ENCODE measurements at places on chromosomes 2 and 18. TPM values are rescaled to one million over a fixed set of nuclear protein-coding genes. Genes with fewer than 3 reads are reported as not detected.
A peak's percentile ranks its signal among the peaks of the same experiment; 100 is the strongest.

DNA sequence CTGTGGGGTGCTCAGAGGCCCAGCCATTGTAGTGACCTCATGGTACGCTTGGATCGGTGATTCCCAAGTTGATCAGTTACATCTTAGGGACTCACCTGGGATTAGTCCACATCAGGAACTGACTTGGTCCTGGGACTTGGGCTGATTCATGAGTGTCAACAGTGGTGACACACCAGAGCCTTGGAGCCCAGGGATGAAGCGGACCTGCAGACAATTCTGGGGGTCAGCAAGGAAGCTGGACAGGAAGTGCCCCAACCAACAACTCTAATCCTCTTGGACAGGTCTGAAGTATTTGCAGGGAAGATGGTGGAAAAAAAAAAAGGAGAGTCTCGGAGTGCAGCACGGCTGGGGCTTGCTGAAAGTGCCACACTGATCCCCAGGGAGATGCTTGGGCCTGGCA is 288.6 kb downstream of the PHLPP1 start:
- no peak overlapping the region for H3K4me3 ChIP-seq
- H3K36me3 ChIP-seq = no peaks in the 10 kb centered on the region
- H3K27ac ChIP-seq = no peak overlapping the region
- no peaks in the 10 kb centered on the region for H3K27me3 ChIP-seq
- no peaks in the 10 kb centered on the region for H3K4me1 ChIP-seq
- no peak for DNase-seq

DNA sequence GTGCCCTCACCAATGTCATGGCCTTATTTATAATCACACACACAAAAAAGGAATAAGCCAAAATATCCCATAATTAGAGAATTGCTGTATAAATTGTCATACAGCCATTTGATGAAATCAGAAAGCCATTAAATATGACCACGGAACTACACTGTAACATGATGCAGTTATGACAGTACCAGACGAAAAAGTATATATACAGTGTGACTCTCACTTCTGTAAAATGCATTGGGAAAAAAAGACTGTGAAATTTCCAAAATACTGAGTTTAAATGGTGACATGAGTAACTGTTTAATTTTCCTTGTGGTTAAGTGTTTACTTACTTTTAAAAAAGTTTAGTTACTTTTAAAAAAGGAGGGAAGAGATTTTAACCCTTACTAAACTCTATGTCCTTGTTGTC is 25.4 kb downstream of the UXS1 start:
- H3K4me1 ChIP-seq = peaks cover 67% of the 10 kb centered on the region
- H3K36me3 ChIP-seq = peaks cover 23% of the 10 kb centered on the region
- DNase-seq = no peak
- peak overlapping the region; percentile 49 for H3K27ac ChIP-seq
- H3K4me3 ChIP-seq = no peak overlapping the region

GRCh38 chr2:174574657-174575056 is 22.9 kb downstream of the WIPF1 start:
- peak overlapping the region; percentile 77 for H3K27ac ChIP-seq
- no peaks in the 10 kb centered on the region for H3K27me3 ChIP-seq
- H3K36me3 ChIP-seq = peaks cover 81% of the 10 kb centered on the region
- peaks cover 71% of the 10 kb centered on the region for H3K4me1 ChIP-seq

DNA sequence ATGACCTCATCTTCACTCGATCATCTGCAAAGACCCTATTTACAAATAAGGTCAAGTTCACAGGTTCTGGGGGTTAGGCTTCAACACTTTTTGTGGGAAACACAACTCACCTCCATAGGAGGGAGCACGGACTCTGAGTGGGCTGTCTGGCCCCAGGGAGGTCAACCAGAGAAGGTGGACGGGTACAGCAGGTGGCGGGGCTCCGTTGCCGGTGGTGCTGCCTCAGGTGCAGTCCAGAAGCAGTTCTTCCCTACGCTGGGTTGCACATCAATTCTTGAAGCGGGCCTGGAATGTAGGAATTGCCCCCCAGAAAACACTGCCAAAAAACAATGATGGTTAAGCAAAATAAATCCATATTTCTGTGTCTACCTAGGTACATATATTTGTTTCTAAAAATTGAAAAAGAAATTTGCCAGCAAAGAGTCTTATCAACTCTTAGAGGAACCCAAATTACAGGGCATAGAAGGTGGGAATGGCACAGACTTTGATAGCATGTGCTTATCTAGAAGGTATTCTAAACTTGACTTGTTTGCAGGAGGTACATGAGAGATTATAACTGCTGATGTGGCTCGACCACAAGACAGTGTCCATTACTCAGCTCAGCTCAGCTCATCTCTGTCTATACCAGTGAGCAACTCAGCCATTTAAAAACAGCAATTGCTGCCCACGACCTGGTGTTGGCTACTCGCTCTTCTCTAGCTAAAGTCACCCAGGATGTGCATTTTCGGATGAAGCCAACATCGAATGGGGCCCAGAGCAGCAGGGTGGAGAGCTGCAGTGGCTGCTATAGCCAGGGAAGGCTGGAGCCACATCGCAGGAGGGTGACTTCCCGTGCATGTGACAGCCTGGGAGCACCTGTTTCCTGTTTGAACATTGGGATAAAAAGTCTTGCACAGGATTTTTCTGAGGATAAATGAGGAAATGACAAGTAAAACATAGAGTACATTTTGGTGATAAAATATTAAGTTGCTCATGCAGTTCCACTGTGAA is 128.7 kb downstream of the RNF144A start:
- peaks cover 24% of the 10 kb centered on the region for H3K36me3 ChIP-seq
- no peaks in the 10 kb centered on the region for H3K27me3 ChIP-seq
- DNase-seq = no peak
- no peak overlapping the region for H3K4me3 ChIP-seq

- H3K4me3 ChIP-seq = no peak overlapping the region
- H3K27ac ChIP-seq = no peak overlapping the region
- H3K36me3 ChIP-seq = peaks cover 45% of the 10 kb centered on the region
- DNase-seq = no peak
- no peaks in the 10 kb centered on the region for H3K27me3 ChIP-seq
These were observed 32.0 kb downstream of the MFSD6 start for GRCh38 chr2:190440113-190440512.

GRCh38 chr2:217467331-217467730 is 535.5 kb downstream of the TNS1 start:
- no peaks in the 10 kb centered on the region for H3K4me1 ChIP-seq
- H3K36me3 ChIP-seq = no peaks in the 10 kb centered on the region
- H3K27ac ChIP-seq = no peak overlapping the region
- no peak for DNase-seq
- H3K27me3 ChIP-seq = peaks cover 1% of the 10 kb centered on the region

GRCh38 chr2:233982421-233983121 is 65.4 kb downstream of the TRPM8 start:
- H3K36me3 ChIP-seq = no peaks in the 10 kb centered on the region
- DNase-seq = no peak
- H3K4me3 ChIP-seq = no peak overlapping the region
- H3K4me1 ChIP-seq = peaks cover 19% of the 10 kb centered on the region

- no peak for DNase-seq
- no peaks in the 10 kb centered on the region for H3K27me3 ChIP-seq
- H3K36me3 ChIP-seq = peaks cover 23% of the 10 kb centered on the region
- H3K4me3 ChIP-seq = no peak overlapping the region
- H3K27ac ChIP-seq = no peak overlapping the region
These were observed 44.8 kb downstream of the ZAP70 start for GRCh38 chr2:97758131-97758705.

GRCh38 chr2:71749671-71750101 is 296.3 kb downstream of the DYSF start:
- H3K27ac ChIP-seq = no peak overlapping the region
- H3K4me3 ChIP-seq = no peak overlapping the region
- no peak for DNase-seq
- H3K4me1 ChIP-seq = no peaks in the 10 kb centered on the region
- H3K36me3 ChIP-seq = no peaks in the 10 kb centered on the region

The NRP2 gene
- 0.63 TPM for total RNA-seq

The TEX44 gene
- not detected for total RNA-seq

DNA sequence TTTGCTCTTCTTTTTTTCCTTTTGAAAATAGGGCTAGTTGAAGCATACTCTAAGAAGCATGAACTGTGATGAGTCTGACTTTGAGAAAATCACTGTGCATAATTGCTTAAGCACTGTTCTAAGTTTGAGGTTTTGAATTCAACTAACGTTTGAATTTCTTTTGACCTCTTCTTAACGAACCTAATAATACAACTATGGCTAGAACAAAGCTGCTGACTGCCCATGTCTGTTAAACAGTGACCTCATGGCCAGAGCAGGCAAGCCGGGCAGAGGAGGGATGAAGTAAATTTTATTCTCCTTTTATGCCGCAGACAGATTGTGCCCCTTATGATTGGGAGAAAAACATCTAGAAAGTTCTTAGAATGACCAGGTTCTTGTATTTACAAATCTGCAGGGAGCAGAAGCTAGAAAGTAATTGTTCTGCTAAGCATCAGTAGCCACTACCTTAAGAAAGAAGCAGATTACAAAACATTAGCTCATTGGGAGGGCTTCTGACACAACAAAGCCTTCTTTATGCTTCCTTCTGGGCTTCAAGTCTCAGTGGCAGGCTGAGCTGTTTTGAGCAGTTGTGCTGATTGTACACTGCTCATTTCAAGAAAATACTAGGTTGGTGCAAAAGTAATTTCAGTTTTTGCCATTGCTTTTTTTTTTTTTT is 97.8 kb upstream of the RASGRP3 start:
- no peak overlapping the region for H3K4me3 ChIP-seq
- no peak overlapping the region for H3K27ac ChIP-seq
- no peaks in the 10 kb centered on the region for H3K36me3 ChIP-seq
- no peaks in the 10 kb centered on the region for H3K4me1 ChIP-seq
- no peak for DNase-seq
- H3K27me3 ChIP-seq = peaks cover 5% of the 10 kb centered on the region

- H3K4me1 ChIP-seq = no peaks in the 10 kb centered on the region
- peaks cover 5% of the 10 kb centered on the region for H3K27me3 ChIP-seq
- no peak for DNase-seq
These were observed 35.6 kb downstream of the DAW1 start for GRCh38 chr2:227906991-227907390.

DNA sequence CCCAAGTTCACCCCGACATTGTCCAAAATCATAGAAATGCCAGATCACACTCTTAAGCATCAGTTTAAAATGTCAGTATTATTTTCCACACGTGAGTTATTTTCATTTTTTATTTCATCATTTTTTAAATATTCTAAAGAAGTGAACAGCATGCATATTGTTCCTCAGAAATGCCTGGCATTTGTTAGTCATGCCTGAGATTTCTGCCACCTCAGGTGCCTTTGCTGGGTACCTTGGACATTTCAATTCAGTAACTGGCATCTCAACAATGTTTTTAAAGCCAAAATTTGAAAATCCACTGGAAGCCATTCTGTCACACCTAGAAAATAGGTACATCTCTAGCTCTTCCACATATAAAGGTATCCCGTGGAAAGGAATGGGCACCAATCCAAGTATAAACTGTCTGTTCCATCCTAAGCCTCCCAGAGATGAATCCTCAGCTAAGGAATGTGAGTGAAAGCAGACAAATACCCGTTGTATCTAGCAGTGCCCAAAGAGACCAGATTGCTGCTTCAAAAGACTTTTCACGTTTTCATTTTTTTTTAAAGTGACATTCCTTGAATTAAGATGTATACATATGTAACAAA is 159.8 kb downstream of the ZNF385B start:
- H3K27me3 ChIP-seq = peaks cover 2% of the 10 kb centered on the region
- no peak overlapping the region for H3K4me3 ChIP-seq
- DNase-seq = no peak

The CRACDL gene
- total RNA-seq = 0.09 TPM

All from activated CD8-positive, alpha-beta T cell treated with anti-CD3 and anti-CD28 coated beads for 36 hours (primary cell).